ENCODE measurements at places on chromosomes 3 and 15.

DNA sequence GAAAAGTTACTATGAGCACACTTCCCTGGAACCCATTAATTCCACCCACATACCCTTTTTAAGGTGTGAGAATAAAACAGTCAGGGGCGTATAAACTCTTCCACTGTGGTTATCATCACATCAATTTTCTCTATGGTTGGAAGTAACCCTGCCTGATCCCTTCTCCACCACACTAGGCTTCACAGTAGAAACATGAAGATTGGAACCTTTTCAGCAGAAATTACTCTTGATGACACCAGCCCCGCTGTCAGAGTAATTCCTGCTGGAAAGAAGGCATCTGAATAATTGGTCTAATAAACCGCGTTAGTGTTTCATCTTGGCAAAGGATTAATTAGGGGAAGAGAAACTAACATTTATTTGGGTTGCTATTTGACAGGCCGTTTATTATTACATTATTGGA is 278.4 kb downstream of the MFSD1 start:
- no peak for DNase-seq

DNA sequence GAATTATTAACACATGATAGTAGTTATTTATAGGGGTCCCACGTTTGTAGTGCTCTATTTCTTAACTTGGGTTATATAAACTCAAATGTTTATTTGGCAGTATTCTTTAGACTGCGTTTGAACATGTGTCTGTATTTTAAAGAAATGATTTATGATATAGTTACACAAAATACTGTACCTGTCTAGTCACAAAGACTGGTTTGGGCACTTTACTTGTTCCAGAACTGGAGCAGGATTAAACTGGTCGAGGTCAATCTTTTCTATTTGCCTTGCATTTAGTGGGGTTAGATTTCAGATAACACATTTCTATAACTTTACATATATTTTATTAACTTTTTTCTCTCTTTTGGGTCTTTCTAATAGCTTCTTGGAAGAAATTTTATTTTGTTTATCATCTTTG is 39.5 kb downstream of the HACD3 start:
- no peak for DNase-seq

DNA sequence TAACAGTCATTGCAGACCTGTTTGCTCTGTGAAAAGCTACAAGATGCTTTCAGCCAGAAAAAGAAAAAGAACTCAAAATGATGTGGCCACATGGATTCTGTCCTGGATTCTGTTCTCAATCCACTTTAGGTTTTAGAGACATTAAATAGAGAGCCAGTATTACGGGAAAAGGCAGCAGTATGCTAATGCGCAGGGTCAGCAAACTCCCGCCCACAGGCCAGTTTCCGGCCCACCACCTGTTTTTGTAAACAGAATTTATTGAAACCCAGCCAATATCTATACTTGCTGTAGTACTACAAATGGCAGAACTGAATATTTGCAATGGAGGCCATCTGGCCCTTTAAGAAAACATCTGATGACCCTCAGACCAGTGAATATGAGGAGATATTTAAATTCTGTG is 416.1 kb downstream of the ERC2 start:
- no peak for DNase-seq

GRCh38 chr15:49808341-49808740 is 187.5 kb downstream of the DTWD1 start:
- DNase-seq, result no peak

GRCh38 chr15:87722941-87723691 is 533.4 kb downstream of the NTRK3 start:
- no peak for DNase-seq

Data from RWPE1 (cell line).